ENCODE measurements at places on chromosomes 6 and 20. TPM values are rescaled to one million over a fixed set of nuclear protein-coding genes. Genes with fewer than 3 reads are reported as not detected.

Gene DOP1A
- 22.3 TPM for total RNA-seq

Gene C6orf163
- total RNA-seq = 1.0 TPM

Gene SNRPB2
- total RNA-seq = 55.8 TPM

Gene HSPA1L
- total RNA-seq = 0.85 TPM

Gene BHLHE23
- not detected for total RNA-seq

Gene OOEP
- not detected for total RNA-seq

Gene GABRR2
- total RNA-seq = 0.14 TPM

Gene PNPLA1
- not detected for total RNA-seq

Gene SIRPB2
- total RNA-seq = 1.3 TPM

Gene KIAA0408
- total RNA-seq = not detected

Gene IL17A
- total RNA-seq = not detected

Gene FNDC11
- 2.4 TPM for total RNA-seq

Gene BNIP5
- not detected for total RNA-seq
